ENCODE measurements at places on chromosomes 1 and 21.

DNA sequence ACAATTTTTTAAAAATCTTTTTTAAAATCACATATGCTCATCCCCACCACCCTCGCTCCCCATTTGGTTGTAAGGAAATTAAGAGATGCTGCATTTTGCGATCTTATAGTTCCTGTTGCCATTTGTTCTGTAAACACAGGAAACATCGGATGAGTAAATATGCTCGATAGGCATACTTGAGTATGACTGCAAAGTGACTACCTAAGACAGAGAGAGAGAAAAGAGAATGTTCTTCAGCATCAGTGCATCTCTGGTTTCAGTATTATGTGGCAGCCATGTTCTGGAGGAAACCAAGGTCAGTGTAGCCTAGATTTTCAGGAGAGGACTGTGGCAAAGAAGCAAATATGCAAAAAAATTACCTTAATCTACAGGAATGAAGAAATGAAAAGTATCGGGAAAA, 265.5 kb upstream of the FMN2 start:
- DNase-seq = no peak

DNA sequence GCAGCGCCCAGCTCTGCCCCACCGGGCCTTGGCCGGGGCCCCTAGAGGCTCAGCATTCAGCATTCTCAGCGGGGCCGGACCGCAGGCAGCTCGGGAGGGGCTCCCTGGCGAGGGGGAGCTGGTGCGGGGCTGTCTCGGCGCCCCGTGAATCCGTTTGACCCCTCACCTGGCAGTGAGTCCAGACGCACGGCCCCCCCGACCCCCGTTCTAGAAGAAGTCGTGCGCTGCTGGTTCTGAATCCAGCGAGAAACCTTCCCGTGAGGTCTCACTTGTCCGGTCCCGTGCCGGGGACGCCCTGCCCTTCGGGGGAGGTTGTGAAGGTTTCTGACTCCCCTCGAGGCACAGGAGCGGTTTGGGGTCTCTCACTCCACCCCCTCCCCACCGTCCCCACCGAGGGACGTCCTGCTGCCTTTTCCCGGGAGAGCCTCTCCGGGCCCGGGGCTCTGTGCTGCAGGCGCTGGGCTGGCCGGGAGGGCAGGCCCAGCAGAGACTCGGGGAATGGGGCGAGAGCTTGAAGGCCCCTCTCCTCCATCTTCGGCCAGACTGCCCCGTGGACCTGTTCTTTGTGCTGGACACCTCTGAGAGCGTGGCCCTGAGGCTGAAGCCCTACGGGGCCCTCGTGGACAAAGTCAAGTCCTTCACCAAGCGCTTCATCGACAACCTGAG, 655 bp downstream of the COL6A1 start:
- DNase-seq = no peak

DNA sequence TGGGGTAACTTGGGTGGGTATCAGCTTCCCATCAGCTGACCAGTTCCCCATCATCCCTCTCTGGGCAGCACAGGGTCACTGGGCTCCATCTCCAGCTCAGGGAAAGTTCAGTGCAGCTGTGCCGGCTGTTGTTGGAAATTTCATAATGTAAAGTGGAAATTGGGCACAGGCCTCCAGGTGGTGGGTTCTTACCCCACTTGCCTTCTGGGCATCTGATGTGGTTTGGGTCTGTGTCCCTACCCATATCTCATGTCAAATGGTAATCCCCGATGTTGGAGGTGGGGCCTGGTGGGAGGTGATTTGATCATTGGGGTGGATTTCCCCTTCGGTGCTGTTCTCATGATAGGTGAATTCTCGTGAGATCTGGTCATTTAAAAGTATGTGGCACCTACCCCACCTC, 59.7 kb upstream of the PSEN2 start:
- no peak for DNase-seq

- DNase-seq = no peak
Measured at GRCh38 chr1:27436204-27437159, 44.1 kb downstream of the GPR3 start.

DNA sequence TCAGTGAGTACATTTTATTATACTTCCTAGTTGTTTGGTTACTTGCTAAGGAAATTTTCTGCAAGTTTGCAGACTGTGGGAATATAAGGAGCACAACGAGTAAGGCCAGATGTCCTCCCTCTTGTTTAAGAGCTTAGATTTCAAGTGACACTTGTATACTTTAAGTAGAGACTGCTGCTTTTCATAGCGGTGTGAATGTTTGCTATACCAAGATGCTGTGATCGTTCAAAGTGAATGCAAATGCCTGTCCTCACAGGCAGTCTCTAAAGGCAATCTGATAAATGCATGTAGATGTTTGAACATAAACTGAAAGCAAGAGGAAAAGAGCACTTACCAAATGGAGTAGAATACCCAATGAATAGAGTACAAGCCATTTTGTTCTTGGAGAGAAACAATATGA, 226.4 kb downstream of the NRIP1 start:
- DNase-seq = no peak

DNA sequence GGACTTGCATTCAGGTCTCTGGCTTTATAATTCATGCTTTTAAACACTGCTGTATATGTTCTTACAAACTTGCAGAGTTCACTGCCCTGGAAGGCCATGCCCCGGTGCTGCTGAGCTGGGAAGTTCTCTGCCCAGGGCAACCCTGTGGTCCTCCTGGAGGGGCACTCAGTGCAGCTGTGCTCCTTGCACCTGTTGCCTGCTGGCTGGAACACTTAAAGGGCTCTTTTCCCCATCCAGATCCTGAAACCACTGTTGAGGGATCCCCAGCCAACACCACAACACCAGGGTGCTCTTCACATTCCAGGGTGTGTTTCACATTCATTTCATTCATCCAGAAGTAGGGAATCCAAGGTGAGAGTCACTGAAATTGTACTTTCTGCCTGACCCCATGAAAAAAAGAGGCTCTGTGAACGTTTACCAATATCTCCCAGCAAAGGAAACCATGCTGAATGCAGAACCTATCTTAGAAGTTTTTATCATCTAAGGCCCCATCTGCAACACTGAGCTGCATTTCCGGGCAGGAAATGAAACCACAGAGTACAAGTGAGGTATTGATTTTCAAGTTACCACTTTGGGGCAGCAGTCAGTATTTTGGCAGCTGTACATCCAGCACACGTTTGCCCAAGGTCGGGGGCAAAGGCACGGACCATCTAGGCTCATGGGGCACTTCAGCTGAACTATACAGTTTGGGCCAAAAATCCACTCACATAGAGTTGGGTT, 16.4 kb upstream of the KIAA0040 start:
- DNase-seq = peak; percentile 43
